ENCODE measurements at places on chromosomes 1 and 21.

DNA sequence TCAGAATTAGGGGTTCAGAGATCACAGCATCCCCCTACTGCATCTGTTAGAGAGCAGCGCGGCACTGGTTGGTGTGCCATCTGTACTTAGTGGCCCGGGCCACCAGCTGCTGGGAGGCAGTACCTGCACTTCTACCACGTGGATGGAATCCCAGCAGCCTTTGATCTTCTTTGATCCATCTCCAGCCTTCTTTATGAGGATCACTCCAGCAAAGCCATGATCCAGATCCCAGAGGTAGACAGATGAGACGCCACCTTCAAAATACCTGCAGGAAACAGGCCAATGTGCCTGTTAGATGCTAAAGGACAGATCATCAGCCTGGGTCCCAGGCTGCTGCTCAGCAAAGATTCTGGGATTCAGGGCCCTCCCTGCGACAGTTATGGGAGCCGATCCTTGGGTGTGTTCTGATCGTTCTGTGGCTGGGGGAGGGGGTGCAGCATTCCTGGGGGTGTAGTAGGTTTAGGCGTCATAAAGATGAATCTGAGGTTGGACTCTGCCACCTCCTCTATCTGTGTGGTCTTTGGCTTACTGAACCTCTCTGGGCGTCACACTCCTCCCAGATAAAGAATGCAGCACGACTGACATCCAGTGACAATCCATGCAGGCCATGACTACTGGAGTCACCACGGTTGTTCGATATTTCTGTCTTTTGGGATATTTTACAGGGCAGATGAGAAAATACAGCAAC, 45.3 kb downstream of the SLC66A1 start:
- DNase-seq = no peak

DNA sequence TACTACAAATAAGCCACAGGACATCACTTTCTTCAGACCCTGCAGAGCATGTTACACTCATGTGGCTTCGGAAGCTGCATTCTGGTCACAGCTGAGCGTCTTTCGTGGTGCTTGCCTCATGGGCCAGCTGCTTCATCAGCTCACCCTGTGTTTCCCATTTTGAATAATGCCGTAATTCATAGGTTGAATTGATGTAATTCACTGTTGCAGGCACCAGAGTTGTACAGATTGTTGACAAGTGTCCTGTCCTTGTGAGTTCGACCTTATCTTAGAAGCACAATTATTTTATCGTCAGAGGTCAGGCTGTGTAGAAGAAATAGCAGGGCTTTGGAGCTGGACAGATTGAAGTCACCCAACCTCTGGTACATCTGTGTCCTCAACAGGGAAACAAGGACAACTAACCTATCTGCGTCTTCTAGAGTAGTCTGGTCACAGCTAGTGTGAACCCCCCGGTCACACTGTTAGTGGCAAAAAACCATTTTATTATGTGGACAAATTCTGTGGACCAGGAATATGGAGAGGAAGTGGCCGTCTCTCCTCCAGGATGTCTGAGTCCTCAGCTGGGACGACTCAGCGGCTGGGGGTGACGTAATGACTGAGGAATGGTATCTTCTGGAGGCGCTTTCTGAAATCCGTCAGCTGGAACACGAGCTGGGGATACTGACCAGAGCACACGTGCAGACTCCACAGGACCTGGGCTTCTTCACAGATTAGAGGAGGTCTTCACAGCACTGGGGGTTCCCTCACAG, 17.8 kb downstream of the PKNOX1 start:
- peak; percentile 87 for DNase-seq

DNA sequence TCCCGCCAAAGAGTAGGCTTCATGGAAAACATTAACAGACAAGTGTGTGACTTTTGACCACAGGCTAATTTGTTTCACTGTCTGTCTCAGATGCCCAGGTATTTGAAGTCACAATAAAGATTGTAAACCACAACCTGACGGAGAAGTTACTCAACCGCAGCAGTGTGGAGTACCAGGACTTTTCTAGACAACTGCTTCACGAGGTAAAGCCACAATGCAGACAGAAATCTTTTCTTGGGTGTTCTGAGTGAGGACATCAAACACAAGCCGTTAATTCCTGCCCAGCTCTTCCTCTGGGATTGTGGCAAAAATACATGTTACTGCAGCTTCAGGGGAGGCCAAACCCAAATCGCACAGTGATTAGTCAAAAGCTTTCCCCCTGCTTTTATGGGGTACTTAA, 31.0 kb downstream of the UMODL1 start:
- DNase-seq = peak; percentile 36

DNA sequence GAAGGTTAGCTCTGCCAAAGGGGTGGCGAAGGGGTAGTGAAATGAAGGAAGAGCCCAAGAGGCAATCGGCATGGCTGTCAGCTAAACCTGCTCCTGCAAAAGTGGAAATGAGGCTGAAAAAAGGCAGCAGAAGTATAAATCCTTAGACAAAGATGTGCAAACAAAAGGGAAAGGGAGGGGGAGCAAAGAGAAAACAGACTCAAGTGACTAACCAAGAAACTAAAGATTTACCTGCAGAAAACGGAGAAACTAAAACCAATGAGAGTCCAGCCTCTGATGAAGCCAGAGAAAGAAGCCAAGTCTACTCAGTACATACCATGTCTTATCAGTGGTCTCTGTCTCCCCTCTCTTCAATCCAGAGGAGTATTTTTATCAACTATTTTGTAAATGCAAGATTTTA, 25.4 kb downstream of the SCAF4 start:
- DNase-seq = no peak

GRCh38 chr1:214864896-214865688, 217.4 kb upstream of the KCNK2 start:
- DNase-seq = peak; percentile 89

- no peak for DNase-seq
Observed at GRCh38 chr21:41403966-41404365, 22.1 kb upstream of the MX1 start.

DNA sequence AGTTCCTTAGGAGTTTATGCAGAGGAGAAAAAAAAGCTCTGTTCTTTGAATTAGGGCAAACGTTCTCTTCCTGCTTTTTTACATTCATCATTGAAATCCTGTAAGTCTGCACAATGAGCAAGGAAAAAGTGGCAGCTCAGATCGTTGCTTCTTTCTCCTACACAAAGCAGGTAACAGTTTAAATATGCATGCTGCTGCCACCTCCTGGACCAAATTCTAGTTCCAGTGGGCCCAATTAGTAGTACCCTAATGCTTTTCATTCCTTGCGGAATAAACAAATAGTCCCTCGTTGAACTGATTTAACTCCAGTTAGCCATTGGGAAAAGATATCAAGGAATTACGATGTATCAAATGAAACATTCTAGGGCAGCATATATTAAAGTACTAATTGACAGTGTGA, 20.1 kb downstream of the YTHDF2 start:
- no peak for DNase-seq

DNA sequence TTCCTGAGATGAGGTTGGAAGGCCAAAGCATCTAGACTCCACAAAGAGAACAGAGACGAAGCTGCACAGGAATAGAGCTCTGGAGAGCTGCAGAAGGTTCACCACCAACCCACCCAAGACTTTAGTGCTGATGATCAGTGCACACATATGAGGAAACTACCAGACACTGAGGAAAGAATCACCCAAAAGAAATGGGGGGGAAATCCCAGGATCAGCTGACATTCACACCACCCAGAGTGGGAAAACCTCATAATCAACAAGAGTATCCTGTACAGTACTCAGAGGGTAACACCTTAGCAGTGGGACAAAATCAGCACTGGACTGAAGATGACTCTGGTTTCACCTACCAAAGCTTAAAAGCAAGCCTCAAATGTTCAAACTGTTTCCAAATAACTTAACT, 36.4 kb downstream of the DENND1B start:
- DNase-seq = no peak

- no peak for DNase-seq
Observed at GRCh38 chr1:21509351-21510112, at the start of gene ALPL. ALPL (plus strand) TSS chr1:21509423; CDS start chr1:21554082, 44,659 bp downstream.

- DNase-seq = peak; percentile 32
Observed at GRCh38 chr1:41404308-41404761, 43.1 kb downstream of the FOXO6 start.

- no peak for DNase-seq
Observed at GRCh38 chr1:72434070-72434469, 151.7 kb upstream of the NEGR1 start.

GRCh38 chr1:151327223-151327902, at the start of gene PI4KB:
PI4KB (minus strand) TSS chr1:151327416; CDS start chr1:151316481, 10,935 bp downstream.
- DNase-seq = peak; percentile 99

DNA sequence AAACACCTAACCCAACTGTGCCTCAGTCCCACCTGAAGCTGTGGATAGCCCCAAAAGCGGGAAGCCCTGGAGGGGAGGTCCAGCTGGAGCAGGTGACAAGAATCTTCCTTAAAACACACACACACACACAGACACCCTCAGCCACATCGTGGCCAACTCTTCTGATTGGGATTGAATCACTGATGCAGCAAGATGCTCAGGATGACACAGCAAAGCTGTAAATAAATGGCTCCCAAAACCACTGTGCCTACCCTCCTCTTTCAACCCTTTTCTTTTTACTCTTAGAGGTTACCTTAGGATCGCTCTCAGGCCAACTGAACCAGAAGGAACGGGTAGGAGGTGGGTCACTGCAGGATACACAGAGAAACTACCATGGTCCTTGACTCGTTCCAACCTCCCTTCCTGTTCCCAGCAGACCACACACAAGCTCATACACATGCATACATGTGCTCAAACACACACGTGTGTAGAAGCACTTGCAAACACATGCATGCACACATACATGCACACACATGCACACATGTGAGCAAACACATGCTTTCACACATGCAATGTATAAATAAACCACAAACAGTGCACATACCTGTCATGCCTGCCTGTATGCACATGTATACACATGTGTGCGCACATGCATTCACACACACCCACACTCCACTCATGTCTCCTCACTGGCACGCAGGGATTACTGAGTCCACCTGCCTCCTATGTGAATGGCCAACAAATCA, 14.4 kb downstream of the CAPN9 start:
- no peak for DNase-seq

DNA sequence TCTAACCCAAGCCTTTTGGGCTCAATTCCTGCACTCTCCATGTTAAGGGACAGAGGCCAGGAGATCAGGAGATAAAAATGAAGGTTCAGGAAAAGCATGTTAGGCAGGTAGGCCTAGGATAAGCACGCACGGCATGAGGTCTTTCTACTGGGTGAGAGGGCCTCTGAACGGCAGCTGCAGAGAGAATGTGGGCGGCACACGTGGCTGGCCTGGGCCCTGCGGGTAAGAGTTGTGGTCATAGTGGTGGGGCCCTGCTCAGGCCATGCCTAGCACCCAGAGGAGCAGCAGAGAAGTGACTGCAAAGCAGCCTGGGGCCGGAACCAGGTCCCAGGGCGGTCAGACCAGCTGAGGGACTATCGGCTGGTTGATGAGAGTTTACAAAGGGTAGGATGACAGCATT, 7.5 kb upstream of the FOXO6 start:
- no peak for DNase-seq

- DNase-seq = peak; percentile 59
Observed at GRCh38 chr1:172719066-172719627, 60.2 kb downstream of the FASLG start.

GRCh38 chr1:198179556-198179981, 22.8 kb downstream of the NEK7 start:
- DNase-seq = peak; percentile 70

DNA sequence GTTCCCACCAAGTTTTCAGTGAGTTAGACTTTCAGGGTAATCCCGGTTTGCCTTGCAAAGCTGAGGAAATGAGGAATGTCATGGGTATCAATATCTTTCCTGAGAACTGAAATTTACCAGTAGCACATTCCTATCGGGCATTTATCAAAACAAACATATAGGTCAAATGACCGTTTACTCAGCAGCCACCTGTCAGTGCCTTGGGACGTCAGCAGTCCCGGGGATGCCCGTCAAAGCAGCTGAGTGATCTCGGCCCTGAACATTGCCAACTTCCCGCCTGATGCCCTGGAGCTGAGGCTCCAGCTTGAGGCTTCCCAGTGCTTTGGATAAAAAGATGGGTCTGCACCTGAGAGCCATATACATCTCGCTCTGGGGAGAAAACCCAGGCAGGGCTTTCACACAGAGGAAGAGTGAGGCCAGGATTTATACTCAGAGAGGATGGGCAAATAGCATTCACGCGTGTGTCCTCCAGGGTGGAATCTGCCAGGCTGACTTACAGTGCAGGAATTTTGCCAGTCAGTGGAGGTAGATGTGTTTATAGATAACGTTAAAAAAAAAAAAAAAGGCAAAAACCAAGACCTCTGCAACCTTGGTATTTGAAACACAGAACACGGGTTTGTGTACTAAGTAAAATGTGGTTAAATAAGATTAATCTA, 435.7 kb upstream of the VAMP3 start:
- DNase-seq = no peak

GRCh38 chr1:115677565-115677964, 35.8 kb downstream of the VANGL1 start:
- no peak for DNase-seq

All from fibroblast of skin of right quadriceps (primary cell).